Activated CD4-positive, CD25-positive, alpha-beta regulatory T cell treated with anti-CD3 and anti-CD28 coated beads, Interleukin-2, amount 50 U/mL, for 24 hours (primary cell): ENCODE measurements at places on chromosomes 5 and 9.

DNA sequence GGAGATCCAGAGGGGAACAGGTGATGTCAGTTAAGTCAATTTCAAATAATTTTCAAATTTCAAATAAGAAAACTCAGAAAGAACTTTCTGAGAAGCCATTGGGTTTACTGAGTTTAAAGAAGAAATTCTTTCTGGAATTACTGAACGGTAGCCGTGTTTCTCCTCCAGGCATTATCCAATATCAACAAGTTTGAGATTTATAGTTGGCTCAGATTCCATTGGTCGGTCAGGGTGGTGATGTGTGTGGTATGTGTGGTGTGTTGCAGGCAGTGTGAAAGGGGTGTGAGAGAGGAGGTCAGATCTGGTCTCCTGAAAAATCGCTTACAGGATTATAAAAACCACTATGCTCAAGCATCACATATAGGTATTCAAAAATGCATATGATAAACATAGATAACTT is 60.1 kb downstream of the PDE4D start:
- ATAC-seq, result no peak

- peak; percentile 81 for ATAC-seq
Measured at GRCh38 chr5:154197801-154198491, 7.4 kb downstream of the GALNT10 start.

- no peak for ATAC-seq
Measured at GRCh38 chr9:110921705-110922104, 116.6 kb downstream of the LPAR1 start.

GRCh38 chr5:14708551-14708950 is 44.0 kb downstream of the OTULIN start:
- ATAC-seq, result no peak

GRCh38 chr5:32277798-32278197 is 34.9 kb downstream of the MTMR12 start:
- ATAC-seq, result no peak

DNA sequence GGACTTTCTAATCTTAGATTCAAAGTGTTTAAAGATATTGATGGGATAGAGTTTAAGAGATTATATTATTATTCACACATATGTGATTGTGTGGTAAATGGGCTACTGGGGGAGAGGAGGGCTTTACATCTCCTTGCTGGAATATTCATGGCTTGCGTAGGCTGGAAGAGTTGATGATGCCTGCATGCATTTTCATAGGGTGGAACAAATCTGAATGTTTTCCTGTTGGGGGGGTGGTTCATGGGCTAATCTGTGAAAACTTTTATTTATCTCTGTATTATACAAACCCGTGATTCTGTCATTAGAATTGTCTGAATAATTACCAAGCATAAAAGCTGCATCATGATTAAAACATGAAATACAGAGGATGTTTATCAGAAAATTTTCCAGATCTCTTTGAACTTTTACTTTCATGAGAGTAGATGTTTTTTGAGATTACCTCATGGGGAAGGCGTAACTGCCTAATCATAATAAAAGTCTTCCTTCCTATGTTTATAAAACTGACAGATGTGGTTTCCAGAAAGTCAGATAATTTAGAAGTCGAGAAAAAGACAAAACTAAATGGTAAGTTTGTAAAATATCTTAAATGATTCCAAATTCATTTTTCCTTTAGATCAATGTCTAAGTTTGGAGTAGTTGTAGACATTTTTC is 1185.4 kb upstream of the SEMA6A start:
- no peak for ATAC-seq

DNA sequence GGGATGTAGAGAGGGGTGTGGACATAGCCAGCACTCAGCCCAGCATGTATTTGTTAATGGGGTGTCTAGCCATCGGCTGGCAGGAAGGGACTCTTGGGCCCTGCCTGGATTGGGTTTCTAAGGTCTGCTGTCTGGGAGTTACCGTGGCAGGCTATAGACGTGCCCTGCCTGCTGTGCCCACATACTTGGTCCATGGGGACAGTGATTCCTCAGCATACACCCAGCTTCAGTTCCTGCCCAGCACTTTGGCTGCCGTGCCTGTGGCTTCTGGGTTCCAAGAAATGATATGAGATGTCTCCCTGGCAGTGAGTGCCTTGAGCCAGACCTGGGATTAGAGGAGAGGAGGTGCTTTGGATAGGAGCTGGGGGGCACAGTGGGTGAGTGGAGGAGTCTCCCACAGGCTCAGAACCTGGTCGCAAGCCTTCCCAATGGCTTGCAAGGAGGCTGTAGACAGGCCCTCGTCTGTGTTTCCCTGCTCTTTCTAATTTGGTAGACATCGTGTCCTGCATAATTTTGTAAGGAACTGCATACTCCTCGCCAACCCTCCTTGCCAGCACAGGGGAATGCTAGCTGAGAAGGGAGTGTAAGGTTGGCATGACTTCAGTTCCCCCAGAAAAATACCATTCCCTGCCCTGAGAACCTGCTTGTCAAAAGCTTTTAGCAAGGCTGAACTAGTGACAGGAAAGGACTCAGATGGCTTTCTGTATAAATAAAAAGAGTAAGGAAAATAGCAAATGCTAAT is 287.9 kb downstream of the ZSWIM6 start:
- ATAC-seq, result no peak

- ATAC-seq, result peak; percentile 62
Measured at GRCh38 chr9:123353984-123354591, 1.9 kb upstream of the CRB2 start.

DNA sequence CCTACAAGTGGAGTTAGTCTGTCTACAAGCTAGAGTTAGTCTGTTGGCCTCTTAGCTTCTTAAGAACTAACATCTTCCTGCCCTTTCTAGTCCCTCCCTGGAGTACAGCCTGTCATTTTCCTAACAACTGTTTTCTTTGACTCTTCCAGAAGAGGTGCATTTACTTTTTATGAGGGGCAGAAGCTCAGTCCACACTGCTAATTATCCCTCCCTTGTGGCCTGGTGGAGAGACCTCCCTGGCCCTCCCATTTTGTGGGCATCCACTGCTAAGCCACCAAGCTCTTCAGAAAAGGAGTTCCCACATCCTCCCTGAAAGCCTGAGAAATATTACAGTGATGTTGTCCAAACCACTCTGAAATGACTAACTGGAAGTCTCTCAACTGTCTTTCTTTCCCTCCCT is 8.0 kb downstream of the MAP1B start:
- ATAC-seq, result no peak
